ENCODE measurements at places on chromosomes 13 and 19. TPM values are rescaled to one million over a fixed set of nuclear protein-coding genes. Genes with fewer than 3 reads are reported as not detected.

DNA sequence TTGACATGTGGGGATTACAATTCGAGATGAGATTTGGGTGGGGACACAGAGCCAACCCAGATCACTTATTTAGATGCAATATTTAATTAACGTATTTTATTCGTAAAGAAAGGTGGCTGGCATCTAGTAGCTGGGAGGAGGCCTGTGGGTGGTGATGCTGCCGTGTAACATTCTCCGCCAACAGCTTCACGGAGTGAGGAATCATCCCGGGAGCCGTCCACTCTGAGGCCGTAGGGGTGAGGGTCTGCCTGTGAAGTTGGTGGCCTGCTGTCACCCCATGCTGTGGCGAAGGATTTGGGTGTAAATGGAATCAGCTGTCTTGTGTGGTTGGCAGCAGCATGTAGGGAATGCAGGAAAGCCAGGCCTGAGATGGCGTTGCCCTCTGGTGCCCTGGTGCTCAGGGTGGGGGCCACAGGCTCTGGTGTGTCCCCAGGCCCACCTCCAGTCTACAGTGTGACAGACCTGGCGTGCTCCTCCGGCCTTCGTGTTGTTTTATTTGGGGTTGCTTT is 3.3 kb upstream of the TEX29 start:
- no peak for DNase-seq

DNA sequence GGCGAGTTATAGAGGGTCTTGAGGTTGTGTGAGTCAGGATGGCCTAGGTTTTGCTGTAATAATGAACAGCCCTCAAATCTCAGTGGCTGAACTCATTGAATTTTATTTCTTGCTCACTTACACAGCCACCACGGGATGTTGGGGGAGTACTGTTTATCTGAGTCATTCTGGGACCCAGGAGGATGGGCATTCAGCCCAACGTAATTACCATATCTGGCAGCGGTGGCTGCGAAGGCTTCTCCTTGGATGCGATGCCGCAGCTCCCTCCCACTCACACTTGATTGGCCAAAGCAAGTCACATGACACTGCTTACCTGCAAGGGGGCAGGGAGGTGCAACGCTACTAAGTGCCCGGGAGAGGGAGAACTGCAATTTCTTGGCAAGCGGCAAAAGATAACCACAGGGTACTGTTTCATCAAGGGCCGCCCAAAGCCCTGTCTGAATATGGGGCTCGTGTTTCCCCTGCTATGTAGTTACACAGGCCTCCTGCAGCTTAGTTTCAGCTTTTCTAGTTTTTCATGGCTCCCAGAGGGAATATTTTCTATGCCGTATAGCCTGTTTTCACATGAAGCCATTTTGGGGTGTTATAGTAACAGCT is 19.9 kb downstream of the ZSWIM9 start:
- no peak for DNase-seq

DNA sequence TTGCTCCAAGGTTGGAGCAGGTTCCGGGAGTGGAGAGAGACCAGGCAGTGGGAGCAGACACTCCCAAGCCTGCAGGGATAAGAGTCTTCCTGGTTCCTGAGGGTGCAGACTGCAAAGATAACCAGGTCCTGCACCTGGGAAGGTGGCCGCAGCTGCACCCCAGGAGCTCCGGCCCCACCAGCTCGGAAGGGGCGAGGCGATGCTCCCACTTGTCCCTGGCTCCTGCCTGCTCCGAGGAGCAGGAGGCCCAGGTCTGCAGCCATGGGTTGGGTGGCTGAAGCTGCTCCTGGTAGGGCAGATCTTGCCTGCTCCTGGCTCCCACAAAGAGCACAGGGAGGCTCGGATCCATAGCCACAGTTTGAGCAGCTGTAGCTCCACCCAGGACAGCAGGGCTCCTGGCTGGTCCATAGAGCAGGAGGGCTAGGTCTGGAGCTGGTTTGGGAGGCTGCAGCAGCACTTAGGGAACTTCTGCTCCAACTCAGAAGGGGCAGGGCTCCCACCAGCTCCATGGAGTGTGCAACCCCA is 251.6 kb upstream of the GPC6 start:
- no peak for DNase-seq

DNA sequence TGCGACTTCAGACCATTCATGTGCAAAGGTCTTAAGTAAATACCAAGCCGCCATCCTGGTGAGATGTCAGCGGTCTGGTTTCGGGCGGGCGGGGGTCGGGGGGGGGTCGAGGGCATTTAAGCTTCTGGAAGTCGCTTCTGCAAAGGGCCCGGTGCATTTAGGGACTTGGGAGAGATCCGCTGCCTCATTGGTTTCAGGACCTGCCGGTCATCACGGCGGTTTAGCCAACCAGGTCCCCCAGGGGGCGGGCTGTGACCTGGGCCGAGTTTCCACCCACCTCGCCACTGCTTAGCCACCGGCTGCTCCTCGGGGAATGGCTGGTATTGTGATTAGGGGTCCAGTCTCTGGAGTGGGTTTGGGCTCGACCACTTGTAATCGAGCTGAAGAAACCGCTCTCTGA is 7.8 kb downstream of the ANKLE1 start:
- DNase-seq, result no peak

- no peak for DNase-seq
Measured at GRCh38 chr19:2479556-2480194, 3.7 kb downstream of the GADD45B start.

DNA sequence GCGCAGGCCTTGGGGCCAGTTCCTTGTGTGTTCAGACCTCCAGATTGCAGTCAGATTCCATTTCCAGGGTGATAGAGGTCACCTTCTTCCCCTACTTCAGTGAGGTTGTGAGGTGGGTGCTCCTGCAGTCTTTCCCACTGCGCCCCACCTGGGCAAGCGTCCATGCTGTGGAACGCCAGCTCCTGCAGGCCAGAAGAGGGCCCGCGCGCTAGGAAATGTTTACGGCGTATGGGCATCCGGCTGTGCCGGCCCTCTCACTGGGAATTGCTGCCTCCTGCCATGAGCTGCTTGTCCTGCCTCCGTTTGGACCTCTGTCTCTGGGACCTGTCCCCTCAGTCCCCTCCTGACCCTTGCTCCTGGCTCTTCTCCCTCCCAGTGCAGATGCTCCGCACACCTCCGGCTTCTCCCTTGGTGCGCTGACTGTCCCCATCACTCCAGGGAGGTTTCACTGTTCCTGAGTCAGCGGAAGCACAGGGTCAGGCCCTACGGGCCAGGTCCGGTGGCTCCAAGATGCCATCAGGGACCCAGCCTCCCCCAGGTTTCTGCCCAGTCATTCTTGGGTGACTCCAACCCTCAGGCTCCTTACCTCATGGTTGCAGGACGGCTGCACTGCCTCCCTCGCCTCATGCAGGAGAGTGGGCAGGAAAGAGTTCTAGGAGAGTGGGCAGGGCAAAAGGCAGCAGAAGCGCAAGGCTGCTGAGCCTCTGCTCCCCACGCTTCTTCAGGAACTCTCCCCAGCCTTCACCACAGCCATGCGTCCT is 56.6 kb downstream of the SMARCA4 start:
- no peak for DNase-seq

GRCh38 chr13:29028868-29029267 is 208.7 kb downstream of the MTUS2 start:
- DNase-seq, result no peak

GRCh38 chr19:11489378-11489777 is 8.5 kb upstream of the ELAVL3 start:
- no peak for DNase-seq

- DNase-seq, result no peak
Measured at GRCh38 chr13:30222254-30222653, 85.1 kb downstream of the KATNAL1 start.

DNA sequence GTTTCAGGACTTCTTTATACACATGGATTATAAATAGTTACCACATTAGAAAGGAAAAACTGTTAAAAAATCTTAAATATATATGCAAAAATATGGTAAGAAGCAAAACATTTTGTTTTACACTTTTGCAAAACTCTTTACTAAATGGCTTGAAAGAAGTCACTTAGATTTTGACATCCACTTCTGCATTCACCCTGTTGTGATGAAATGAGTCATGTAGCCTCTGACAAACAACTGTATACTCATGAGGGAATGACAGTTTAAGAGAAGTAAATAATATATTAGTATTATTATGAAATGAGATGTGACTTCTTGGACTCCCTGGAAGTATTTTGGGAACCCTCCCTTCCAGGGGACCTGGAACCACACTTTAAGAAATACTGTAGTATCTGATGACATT is 275.6 kb downstream of the DACH1 start:
- no peak for DNase-seq

- DNase-seq, result no peak
Measured at GRCh38 chr13:23609874-23610576, 39.8 kb downstream of the TNFRSF19 start.

DNA sequence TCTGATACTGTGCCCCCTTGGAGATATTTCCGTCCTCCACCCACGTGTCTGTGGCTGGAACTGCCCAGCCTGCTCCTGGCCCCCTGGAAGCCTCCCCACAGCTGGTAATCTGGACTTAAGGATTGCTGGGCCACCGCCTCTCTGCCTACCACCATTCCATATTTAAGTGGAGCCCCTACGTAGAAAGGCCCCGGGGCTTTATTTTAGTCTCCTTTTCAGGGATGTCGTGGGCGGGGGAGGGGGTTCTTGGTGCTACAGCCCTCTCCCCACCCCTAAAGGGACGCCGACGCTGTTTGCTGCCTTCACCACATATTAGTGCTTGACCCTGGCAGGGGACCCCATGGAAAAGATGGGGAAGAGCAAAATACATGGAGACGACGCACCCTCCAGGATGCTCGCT is 2.7 kb upstream of the NOP53 start:
- no peak for DNase-seq

Gene CD22
- not detected for polyA plus RNA-seq

Gene DNMT1
- 27.4 TPM for polyA plus RNA-seq

Gene LHFPL6
- 69.0 TPM for polyA plus RNA-seq

Gene GIPR
- 1.1 TPM for polyA plus RNA-seq

Gene TLE5
- polyA plus RNA-seq, result 365 TPM

Gene FBXO17
- 19.5 TPM for polyA plus RNA-seq

Gene PLPP2
- polyA plus RNA-seq, result 3.8 TPM
